Endothelial cell of umbilical vein (primary cell): ENCODE measurements at places on chromosomes 3 and 15.

DNA sequence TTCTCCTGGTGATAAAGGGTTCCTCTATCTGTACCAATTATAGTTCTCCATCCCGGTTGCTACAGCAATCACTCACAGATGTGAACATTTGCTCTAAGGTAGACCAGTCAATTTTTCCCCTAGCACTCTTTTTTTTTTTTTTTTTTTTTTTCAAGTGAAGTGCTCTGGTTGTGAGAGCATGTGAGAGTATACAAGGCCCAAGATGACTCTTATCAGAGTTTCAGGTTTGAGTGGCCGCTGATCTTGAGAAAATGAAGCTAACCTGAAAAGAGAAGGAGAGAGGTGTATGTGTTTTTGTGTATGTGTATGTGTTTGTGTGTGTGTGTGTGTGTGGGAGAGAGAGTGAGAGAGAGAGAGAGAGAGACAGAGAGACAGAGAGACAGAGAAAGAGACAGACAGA, 44.4 kb upstream of the OTOL1 start:
- no peak overlapping the region for H3K4me3 ChIP-seq
- no peaks in the 10 kb centered on the region for H3K36me3 ChIP-seq
- H3K27ac ChIP-seq: no peak overlapping the region
- no peaks in the 10 kb centered on the region for H3K27me3 ChIP-seq
- H3K4me1 ChIP-seq: no peaks in the 10 kb centered on the region

DNA sequence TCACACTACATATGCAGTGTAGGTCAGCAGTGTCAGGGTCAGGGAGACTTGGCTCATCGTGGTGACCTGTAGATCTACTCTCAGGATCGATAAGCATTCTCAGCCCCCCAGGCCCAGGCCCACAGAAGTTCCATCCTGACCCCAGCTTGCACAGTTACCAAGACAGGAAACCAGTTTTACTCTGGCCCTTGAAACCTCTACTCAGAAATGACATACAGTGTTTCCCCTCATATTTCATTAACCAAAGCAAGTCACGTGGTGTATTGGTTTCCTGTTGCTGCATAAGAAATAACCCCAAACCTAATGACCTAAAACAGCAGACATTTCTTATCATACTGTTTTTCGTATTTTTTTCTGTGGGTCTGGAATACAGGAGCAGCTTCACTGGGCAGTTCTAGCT, 242.2 kb downstream of the SLCO3A1 start:
- no peak for DNase-seq
- H3K27ac ChIP-seq: no peak overlapping the region
- no peaks in the 10 kb centered on the region for H3K36me3 ChIP-seq
- no peaks in the 10 kb centered on the region for H3K4me1 ChIP-seq
- H3K27me3 ChIP-seq: no peaks in the 10 kb centered on the region

DNA sequence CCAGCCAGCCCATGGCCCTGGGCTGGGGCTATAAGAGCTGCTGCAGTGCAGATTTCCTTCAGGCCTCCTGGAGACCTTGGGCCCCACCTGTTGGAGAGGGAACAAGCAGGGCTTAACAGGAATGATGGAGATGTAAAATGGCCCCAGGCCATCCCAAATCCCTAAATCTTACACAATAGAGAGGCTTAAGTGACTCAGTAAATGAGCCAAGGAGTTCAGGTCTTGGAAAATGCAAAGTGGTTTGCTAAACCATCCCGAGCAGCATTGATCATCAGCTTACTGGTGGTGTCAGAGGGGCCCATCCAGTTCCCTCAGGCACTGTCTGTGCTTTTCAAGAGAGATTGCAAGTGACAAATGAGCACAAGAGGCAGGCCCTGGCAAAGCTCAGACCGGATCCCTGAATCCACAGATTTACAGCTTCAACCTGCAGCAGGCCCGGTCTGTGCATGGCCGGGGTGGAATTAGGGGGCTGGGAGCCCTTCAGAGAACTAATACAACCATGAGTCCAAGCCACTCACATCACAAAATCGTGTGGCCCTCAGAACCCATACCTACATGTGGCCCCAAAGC, 325.4 kb downstream of the UACA start:
- H3K27me3 ChIP-seq: peaks cover 3% of the 10 kb centered on the region
- H3K27ac ChIP-seq: no peak overlapping the region
- H3K4me1 ChIP-seq: no peaks in the 10 kb centered on the region
- no peak overlapping the region for H3K4me3 ChIP-seq

DNA sequence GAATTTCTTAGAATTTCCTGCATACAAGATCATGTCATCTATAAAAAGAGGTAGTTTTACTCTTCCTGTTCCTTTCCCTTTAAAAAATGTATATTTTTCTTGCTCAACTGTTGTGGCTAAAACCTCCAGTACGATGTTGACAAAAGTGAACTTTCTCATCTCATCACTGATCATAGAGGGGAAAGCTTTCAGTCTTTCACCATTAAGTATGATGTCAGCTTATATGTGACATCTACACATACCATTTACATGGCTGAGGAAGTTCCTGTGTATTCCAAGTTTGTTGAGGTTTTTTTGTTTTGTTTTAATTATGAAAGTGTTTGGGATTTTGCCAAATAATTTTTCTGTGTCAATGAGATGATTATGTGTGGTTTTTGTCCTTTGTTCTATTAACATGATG, 173.6 kb downstream of the PLD1 start:
- no peaks in the 10 kb centered on the region for H3K27me3 ChIP-seq
- H3K4me1 ChIP-seq: no peaks in the 10 kb centered on the region
- DNase-seq: no peak
